Activated gamma-delta T cell (primary cell): ENCODE measurements at places on chromosomes 1 and 21.

- no peak for DNase-seq
Measured at GRCh38 chr1:219058891-219059820, 114.5 kb upstream of the LYPLAL1 start.

DNA sequence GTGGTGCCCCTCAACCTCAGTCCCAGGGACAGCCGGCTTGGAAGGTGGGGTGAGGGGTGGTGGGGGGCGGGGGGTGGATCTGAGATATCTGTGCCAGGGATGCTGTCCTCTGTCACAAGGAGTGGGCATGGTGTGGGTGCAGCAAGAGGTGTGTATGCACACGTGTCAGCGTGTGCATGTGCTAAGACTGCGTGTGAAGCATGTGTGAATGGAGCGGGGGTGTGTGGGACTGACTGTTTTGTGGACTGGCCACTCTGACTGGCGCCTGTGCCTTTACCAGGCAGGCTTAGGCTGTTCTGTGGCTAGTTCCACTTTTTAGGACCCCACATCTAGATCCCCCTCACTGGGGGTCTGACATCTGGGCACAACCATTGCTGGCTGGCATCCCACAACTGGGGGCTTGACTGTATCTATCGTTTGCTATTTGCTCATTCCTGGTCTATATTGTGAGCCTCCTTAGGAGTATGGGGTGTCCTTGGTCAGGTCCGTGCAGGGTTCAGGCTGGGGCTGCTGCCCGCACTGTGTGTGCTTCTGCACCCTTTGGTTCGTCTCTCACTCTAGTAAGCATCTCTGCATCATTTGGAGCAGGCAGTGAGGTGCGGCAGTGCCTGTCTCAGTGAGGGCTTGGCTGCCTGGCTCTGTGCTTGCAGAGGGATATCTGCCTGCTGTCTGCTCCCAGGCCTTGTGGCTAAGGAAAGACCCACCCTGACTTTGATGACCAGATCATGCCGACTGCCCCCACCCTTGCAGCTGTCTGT is 1.9 kb downstream of the AMPD2 start:
- DNase-seq: no peak

- DNase-seq: no peak
Measured at GRCh38 chr1:59214248-59215208, 82.4 kb upstream of the FGGY start.

DNA sequence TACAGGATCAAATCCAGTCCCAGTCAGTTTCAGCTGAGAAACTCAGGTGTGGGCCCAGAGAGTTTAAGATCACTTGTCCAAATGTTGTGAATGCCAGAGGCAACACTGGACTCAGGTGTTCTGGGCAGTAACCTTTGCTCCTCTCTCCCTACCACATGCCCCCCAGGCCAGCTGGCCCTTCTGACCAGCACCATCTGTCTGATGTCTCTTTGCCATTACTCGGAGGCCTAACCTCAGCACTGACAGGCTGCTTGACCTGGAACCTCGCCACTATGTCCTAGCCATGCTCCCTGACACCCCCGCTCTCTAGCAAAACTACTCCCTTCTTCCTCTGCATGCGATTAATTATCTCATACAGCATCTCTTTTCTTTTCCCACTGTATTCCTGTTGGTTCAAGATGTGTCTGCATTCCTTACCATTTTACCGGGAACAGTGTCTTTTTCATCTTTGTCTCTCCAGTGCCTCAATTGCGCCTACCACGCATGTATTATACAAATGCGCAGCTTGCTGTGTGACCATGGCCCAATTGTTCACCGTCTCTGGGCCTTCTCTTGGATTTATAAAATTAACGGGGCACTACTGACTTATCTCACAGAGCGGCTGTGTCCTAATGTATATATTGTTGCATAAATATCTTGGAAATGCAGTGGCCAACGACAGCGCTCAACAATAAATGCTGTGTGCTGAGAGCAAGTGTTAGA is 159.5 kb upstream of the IRF2BP2 start:
- DNase-seq: no peak

GRCh38 chr21:41304068-41304720 is 12.4 kb upstream of the FAM3B start:
- no peak for DNase-seq

- no peak for DNase-seq
Measured at GRCh38 chr1:1100296-1100695, 15.6 kb downstream of the C1orf159 start.

- DNase-seq: no peak
Measured at GRCh38 chr1:69284508-69284907, 283.2 kb upstream of the LRRC7 start.

GRCh38 chr1:212749821-212750535 is 41.6 kb downstream of the NSL1 start:
- no peak for DNase-seq
